ENCODE measurements at places on chromosomes 5 and 9.
A peak's percentile ranks its signal among the peaks of the same experiment; 100 is the strongest.

DNA sequence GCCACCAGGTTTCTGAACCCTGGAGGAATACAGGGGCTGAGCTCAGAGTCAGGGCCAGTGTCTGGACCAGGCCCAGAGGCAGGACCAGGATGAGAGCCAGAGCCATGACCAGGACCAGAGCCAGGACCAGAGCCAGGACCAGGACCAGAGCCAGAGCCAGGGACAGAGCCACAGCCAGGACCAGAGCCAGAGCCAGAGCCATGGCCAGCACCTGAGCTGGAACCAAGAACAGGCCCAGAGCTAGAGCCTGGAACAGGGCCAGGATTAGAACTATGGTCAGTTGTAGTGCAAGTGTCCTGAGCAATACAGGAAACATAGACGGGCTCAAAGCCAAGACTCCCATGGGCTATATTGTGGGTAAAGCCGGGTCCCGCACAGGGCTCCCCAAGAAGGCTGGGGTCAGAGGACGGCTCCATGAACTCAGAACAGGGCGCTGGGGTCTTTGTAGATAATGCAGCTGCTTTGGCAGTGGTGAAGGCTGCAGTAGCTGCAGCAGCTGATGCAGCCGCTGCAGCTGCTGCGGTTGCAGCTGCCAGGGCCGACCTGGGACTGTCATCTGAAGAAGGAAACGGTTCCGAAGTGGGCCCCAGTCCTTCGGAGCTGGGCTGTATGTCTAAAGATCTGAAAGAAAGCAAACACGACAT, 559 bp downstream of the SPAG8 start:
- no peak for DNase-seq

DNA sequence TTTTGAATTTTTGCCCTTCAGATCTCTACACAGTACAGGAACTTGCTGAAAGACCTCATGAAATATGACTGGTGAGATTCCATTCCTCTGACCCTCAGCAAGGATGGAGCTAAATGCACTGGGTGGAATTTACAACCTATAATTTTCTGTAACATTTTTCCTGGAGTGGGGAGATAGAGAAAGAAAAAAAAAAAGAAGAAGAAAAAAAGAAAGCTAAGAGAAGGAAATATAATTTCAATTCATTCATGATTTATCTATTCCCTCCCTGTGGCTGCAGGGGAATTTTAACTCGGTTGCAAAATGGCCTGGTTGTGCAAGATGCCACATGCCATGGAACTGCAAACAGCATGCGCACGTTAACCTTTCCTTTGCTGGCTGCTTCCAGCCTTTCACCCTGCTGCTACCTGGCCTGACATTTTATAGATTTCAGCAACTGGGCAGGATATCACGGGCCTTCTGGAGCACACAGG, 155.4 kb downstream of the FSTL4 start:
- DNase-seq: no peak

DNA sequence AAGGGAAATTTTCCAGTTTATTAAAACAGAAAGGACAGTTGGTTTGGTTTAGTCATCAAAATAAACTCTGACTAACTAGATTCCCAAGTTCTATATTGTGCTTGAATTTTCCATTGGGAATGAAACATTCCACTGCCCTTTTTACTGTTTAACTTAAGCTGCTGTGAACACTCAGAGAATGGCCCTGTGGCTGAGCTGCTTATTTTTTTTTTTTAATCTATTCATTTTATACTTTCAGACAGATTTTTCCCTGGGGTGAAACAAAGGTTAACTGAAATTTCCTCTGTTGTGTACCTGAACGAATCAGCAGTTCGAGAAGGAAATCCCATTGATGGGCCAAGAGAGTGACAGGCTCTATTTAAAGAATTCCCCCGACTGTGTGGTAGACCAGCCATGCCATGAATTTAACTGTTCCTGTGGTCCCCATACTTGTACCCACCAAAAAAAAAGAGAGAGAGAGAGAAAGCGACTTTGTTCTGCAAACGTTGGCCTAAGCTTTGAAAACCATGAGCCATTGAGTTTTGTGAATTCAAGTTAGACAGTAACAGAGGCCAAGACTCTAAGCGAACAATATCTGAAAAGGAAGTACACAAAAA, 138.7 kb upstream of the GRHPR start:
- no peak for DNase-seq

DNA sequence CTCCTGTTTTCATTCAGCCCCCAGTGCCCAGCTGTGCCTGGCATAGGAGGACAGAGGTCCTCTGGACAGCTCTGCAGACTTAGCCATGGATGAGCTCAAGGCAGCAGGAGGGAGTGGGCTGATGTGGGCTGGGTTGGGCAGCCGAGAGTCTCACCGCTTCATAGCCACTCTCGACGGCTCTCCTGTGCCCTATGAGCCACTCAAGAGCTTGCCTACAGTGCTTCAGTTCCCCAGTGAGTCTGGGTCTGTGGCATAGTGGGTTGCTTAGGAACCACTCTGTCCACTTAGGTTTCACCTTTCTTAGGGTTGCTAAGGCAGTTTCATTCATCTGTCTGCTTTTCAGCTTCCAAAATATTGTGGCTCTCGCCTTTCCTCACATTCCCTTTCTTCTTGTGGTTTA, 296.8 kb downstream of the ICE1 start:
- no peak for DNase-seq

- peak; percentile 47 for DNase-seq
Observed at GRCh38 chr9:37302277-37302676, 120.2 kb upstream of the GRHPR start.

DNA sequence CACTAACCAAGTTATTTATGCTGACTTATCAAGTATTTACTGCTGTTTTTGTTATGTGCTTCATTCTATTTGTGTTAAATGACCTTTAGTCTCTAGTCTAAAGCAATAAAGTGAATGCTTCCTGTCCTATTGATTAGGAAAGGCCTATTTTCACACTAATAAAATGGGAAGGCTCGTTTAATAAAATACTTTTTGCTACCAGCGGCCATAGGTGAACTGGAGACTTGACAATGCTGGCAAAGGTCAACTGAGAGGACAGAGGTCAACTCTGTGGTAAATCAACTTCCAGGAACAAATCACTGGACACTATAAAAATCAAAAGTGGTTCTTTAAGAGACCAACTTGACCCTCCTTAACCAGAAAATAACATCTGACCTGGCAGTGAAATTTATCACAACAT, 634.3 kb downstream of the ISL1 start:
- no peak for DNase-seq

DNA sequence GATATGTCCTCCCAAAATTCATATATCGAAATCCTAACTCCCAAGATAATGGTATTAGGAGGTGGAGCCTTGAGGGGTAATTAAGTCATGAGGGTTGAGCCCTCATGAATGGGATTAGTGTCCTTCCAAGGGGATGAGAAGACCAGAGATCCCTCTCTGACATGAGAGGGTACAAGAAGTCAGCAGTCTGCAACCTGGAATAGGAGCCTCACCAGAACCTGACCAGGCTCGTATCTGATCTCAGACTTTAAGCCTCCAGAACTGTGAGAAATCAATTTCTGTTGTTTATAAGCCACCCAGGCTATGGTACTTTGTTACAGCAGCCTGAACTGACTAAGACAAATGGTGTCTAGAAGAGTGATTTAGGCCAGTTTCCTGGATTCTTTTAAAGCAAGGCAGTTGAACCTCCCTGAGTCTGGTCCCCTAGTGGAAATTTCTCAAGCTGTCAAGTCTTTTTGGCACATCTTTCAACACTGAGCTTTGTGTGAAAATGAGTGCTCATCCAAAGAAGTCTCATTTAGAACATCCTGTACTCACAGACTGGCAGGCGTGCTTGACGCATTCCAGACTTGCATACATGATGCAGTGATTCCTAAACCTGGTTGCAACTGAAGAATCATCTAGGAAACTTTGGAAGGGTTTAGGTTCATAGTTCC, 254.8 kb upstream of the PPP1R2B start:
- no peak for DNase-seq

- no peak for DNase-seq
Observed at GRCh38 chr5:169719360-169720314, 82.6 kb downstream of the DOCK2 start.

DNA sequence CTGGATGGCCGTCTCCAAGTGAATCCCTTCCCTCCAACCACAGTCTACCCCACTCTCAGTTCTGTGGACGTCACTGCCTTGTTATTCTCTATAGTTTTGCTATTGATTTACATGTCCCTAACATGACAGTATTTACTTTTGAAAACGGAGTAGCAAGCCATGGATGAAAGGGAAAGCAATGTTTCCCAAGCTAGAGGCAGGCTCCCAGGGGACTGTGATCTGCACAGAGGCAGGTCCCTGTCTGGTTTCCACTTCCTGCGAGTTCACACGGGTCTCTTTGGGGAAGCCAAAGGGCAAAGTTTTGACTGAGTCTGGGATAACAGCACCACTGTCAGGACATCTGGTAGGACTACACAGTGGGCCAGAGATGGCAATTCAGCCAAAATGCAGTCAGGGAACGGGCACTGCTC, 12.7 kb downstream of the C9orf153 start:
- DNase-seq: no peak

DNA sequence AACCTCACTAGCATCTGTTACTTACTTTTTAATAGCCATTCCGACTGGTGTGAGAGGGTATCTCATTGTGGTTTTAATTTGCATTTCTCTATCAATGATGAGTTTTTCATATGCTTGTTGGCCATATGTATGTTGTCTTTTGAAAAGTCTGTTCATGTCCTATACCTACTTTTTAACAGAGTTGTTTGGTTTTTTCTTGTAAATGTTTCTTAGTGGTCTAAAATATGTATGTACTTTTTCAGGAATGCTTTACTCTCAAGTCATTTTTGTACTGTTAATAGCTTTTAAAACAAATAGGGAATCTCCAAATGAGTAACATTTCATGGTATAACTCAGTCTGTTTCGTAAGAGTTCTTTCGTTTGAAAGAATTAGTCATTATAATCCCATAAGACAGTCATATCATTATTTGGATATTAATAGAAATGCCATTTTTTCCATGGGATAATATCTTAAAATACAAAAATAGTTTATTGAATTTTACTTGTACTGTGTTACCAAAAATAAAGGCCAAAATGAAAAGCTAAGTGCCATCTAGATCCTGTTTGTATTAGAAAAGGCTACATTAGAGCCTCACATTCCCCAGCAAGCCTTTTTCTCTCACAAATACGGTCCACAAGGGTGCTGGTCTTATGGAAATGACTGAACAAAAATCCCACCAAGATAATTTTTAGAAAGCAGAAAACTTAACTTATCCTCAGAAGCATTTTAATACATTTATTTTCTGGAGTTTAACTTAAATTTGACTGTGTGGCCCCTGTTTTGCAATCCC, 247.7 kb downstream of the PJA2 start:
- DNase-seq: no peak

- DNase-seq: no peak
Observed at GRCh38 chr5:111548348-111548950, 36.1 kb upstream of the STARD4 start.

DNA sequence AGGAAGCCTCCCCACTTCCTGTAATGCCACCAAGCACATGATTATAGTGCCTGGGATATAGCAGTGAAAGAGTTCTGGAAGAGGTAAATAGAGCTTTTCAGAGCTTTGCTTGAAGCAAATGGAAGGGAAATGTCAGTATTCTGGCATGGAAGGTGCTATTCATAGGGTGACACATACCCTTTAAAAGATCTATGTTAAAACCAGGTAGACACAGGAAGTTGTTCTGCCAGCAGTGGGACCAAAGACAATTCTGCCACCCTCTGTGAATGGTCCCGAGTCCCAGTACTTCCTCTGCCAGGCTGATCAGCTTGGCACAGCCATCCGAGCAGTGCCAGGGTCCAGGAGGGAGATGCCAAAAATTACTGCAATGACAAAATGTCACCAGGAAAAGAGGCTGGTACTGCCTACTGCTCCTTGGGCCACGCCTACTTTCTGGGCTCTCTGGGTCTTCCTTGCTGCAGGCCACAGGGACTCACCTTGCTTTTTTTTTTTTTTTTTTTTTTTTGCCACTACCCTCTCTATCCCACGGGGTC, 26.7 kb downstream of the GARNL3 start:
- DNase-seq: no peak

- no peak for DNase-seq
Observed at GRCh38 chr5:1762883-1763547, 36.6 kb downstream of the MRPL36 start.

- DNase-seq: peak; percentile 97
Observed at GRCh38 chr9:69028754-69029153, 6.8 kb upstream of the FXN start.

GRCh38 chr9:110058304-110058953, 149.5 kb downstream of the C9orf152 start:
- DNase-seq: peak; percentile 46

GRCh38 chr5:463952-464351, 21.0 kb downstream of the EXOC3 start:
- no peak for DNase-seq

DNA sequence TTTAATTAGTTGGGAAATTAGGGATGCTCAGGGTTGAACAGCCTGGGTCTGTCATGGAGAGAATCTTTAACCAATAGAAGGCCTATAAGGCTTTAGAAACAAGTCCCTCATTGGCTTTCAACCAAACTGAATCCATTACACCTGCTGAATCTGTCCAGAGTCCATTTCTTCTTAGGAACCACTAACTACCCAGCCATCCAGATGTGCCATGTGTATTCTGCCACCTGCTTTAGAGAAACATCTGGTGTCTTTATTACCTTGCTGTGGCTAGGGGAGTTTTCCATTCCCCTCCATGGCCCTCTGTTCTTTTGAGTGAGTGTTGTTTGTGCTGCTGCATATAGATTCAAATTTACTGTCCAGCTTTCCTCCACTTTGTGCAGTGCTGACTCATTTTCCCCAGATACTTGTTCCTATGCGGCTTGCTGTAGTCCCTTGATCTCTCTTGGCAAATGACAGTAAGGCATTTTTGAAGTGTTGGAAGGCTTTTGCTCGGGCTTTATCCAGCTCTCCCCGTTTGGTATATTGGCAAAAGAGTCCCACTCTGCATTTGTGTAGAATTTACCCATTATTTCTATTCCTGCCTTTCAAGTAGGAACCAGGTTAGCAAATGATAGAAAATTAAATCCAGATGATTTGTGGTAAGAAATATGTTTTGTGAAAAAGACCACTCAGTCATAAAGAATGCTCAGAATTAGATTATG, 54.6 kb downstream of the NLN start:
- no peak for DNase-seq
